Natural killer cell (primary cell): ENCODE measurements at places on chromosomes 4 and X. TPM values are rescaled to one million over a fixed set of nuclear protein-coding genes. Genes with fewer than 3 reads are reported as not detected.
A peak's percentile ranks its signal among the peaks of the same experiment; 100 is the strongest.

DNA sequence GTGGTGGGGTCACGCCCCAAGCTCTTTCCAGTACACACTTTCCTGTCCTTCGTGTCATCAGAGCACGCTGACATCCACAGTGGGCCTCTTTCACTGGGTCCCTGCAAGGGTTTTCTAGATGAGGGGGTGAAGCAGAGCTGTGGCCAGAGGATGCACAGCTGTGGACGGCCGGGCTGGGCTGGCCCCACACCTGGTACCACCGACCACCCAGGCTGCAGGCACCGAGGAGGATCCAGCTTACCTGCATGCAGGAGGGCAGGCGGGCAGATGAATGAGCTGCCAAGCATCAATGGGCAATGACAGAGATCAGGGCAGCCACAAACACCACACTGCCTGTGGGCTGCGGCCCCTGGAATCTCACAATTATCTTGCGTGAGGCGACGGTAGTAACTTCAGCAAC, 9.5 kb upstream of the GRPEL1 start:
- DNase-seq, result no peak

- no peak for DNase-seq
These were observed 13.9 kb downstream of the TMSB4X start for GRCh38 chrX:12988797-12989196.

GRCh38 chr4:2891294-2891693, 47.6 kb downstream of the ADD1 start:
- DNase-seq, result no peak

DNA sequence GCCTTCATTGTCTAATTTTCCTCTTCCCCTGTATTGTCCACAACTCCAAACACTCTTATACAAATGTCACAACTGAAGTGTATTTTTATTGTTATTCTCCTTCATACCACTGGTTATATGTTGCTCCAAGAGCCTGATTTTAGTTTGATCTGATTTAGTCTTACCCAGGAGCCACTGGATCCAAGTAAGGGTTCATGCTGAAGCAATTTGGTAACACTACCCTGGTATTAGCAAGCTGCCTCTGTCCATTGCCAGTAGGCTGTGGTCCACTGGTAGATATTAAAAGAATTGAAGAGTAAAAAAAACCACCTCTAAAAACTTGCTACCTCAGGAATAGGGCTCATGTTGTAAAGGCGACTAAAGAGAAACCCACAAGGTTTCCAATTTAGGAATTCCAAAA, 41.2 kb downstream of the AMOT start:
- no peak for DNase-seq

DNA sequence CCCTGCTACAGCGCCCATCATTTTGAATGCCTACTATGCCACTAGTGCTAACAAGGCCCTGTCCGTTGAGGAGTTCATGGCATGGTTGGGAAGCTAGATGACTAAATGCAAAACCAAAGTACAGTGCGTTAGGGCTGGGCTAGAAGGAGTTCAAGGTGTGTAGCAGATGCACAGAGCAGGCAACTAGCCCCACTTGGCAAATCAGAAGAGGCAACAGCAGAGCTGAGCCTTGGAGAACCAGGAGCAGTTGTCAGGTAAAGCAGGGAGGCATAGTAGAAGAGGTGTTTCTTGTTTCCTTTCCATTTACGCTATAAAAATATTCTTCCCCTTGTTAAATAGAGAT, 146.6 kb upstream of the CPEB2 start:
- no peak for DNase-seq

- DNase-seq, result peak; percentile 77
These were observed 151.7 kb upstream of the TBL1X start for GRCh38 chrX:9312922-9313867.

DNA sequence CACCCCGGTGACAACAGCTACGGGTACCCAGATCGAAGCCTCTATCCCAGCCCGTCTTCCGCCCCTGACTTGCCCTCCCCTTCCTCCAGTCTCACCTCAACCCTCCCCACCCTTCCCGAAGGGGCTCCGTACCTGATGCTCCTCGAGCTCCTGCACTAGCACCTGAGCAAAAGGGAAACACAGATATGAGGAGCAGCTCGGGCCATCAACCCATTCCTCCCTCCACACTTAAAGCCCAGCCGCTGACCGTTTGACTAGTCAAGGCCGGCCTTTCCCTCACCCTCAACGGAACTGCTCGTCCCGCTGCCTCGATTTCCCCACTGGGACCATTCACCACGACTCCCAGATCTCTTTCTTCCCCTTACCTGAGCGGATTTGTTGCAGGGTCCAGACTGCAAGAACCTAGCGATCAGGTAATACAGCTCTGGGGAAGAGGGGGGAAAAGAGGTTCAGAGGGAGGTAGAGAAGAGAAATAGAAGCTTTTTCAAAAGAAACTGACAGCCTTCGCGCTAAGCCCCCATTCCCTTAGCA, 731 bp downstream of the BRWD3 start:
- peak; percentile 64 for DNase-seq

DNA sequence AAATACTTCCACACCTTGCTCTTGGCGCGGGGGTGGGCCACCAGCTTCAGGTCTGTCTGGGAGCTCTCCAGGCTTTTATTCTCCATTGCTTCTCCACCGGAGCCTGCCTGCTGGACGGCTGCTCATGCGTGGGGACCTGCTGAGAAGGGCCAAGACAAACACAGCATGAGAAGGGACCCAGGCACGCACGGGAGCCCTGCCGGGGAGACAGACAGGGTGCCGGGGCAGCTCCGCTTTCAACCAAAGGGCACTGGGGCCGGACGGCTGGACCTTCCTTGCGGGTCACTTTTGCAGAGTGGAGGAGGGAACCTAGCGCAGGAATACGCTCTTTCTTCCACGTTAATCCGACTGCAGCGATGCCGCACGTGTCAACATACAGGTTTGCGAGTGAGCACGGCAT, 10.1 kb downstream of the DHRSX start:
- no peak for DNase-seq

DNA sequence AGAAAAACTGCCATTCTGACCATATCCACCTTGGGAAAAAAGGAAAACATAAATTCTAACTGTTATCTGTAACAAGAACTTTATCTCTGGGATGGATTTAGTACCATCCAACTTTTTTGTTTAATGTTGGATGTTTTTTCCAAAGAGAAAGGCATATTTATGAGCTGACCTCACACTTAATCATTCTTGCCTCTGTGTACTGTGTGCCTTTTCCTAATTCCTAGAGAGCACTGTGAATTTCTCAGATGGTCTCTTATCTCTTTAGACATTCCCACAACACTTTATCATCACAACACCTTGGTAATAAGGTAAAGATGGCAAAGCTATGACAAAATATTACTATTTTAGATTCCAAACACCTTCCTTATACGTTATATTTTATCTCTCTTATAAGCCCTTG, 126.2 kb downstream of the COL4A6 start:
- no peak for DNase-seq

DNA sequence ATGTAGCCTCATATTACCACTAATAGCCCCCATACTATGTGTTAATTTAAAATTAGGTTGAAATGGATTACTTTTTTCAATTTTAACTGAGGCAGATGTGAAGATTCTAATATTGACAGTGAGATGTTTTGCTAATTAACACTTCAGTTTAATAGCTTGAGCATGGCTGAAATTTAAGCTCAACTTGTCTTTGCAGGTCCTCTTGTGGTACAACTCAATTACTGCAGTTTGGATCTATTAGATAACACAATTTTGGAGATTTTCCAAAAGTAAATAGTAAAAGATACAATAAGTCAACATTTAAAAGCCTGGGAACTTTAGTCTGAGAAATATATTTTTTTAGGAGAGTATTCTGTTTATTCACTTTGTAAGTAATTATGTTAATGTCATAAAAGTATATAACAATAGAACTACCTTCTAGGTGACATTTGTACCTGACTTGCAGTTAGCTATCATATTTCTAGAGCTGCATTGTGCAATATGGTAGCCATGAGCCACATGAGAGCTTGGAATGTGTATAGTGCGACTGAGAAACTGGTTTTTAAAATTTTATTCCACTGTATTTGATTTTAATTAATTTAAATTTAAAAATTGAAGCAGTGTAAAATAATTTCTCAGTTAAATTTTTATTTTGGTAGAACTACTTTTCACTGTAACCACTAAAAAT, 73.1 kb upstream of the FMR1 start:
- DNase-seq, result no peak

- no peak for DNase-seq
These were observed 16.6 kb downstream of the S100G start for GRCh38 chrX:16666541-16666940.

DNA sequence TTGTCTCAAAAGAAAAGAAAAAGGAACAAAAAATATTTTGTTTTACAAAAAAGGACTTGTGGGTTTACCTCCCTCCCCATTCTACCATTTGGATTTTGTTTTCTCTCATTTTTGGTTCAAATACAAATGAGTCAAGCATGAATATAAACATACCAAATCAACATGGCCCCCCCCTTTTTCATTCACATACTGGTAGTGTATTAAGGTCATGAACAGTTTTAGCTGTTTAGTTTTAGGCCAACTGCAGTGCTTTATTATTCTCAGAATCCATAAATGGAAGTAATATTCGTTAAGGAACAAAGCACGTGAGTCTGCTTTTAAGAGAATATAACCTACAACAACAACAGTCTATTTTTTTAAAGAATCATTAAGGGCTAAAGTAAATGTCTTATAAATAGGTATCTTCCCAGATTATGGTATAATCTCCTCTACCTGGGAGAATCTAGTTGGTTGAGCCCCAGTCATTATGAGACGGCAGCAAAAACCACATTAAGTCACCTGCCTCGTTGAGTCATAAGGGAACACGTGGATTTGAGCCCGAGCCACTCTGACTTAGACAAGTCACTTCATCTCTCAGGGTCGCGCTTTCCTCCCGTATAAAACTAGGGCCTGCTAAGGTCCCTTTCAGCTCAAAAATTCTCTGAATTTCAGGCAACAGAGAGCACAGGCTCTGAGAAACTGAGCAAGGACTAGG, 26.7 kb downstream of the BCLAF3 start:
- no peak for DNase-seq

DNA sequence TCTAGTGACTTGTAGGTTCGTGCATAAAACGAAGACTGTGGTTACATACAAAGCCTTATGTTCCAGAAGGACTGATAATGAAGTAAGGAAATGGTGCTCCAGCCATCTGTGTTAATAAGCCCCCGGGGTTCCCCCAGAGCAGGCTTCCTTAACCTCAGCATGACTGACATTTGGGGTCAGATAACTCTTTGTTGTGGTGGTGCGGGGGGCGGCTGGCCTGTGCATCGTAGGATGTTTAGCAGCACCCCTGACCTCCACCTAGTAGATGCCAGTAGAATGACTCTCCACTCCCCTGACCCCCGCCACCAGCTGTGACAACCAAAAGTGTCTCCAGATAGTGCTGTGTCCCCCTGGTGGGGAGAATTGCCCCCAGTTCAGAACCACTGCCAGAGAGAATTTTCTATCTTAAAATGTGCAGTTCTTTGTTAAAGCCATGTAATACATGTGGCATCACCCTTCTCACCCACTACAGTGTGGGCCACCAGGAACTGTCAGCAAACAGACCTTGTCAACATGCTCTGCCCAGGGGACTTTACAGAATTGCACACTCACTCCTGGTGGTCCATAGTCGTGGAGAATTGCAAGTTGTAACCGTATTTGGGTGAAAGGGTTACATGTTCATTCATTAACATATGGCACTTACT, 7.5 kb downstream of the SH3KBP1 start:
- DNase-seq, result no peak

GRCh38 chr4:25368315-25368714, 8.7 kb upstream of the ANAPC4 start:
- no peak for DNase-seq

GRCh38 chr4:2623442-2623841, 87.0 kb downstream of the FAM193A start:
- DNase-seq, result no peak

DNA sequence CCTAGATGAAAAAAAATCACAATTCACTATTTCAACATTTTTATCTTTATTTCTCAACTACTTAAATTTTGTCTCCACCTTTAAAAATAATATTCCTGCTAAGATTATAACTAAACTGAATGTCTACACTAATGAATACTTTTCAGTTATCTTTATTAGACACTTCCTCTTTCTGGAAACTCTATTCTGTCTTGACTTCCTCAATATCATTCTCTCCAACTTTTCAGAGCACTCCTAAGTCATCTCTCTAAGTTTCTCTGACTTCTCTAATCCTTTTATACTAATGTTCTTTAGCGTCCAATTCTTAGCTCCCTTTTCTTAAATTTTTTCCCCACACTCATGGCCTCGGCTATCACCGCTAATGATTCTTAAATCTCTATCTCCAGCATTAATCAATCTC, 374.2 kb downstream of the FBXO8 start:
- no peak for DNase-seq

DNA sequence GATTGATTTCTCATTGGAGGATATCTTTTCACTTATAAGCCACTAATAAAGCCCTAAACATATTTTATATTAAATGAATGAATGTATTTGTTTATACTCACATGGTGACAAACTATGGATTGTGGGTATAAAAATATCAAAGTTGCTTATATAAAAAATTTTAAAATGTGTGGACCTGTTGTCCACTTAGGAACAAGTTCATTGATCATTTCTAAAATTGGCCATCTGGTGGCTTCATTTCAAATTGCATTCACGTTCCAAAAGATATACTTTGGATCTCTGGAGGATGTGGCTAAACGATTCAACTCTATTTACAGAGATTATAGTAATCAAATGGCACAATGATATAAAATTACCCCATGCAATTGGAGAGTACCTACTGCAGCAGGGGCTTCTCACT, 32.5 kb downstream of the FSTL5 start:
- DNase-seq, result no peak

DNA sequence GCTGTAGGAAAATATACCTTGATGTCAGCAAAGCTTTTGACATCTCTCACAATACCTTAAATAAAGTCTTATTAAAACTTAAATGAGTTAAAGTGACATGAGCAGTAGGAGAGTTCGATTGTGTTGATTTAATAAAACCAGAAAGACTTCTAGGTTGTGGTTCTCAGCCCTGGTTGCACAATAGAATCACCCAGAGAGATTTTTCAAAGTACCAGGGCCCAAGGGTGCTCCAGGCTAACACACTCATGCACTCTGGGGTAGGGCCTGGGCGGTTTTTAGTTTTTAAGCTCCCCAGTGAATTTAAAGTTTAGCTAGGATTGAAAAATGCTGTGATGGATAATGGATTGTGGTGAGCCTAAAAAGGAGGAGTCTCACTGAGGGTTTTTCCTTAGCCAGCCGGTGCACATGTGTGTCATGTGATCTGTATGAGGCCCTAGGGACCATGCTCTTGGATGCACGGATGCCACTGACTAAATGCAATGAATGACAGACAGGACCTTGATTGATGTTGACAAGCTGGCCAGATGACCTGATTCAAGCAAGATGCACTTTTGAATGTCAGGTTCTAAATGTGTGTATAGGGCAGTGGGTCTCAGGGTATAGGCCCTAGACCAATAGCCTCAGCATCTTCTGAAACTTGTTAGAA, 185.0 kb downstream of the PTTG2 start:
- no peak for DNase-seq

GRCh38 chr4:962231-963208, 10.8 kb downstream of the DGKQ start:
- DNase-seq, result no peak

The WDR13 gene
- total RNA-seq, result 60.2 TPM

The HTN3 gene
- total RNA-seq, result not detected

The CTAG2 gene
- not detected for total RNA-seq

The NHSL2 gene
- 30.8 TPM for total RNA-seq

The KCTD8 gene
- total RNA-seq, result not detected

The NPY5R gene
- not detected for total RNA-seq

The ARX gene
- total RNA-seq, result not detected

The TBX22 gene
- not detected for total RNA-seq

The PRR32 gene
- total RNA-seq, result not detected

The ARFIP1 gene
- total RNA-seq, result 13.7 TPM

The NEIL3 gene
- 0.45 TPM for total RNA-seq

The PGAM4 gene
- not detected for total RNA-seq
